ENCODE measurements at places on chromosomes 2 and 18. TPM values are rescaled to one million over a fixed set of nuclear protein-coding genes. Genes with fewer than 3 reads are reported as not detected.
A peak's percentile ranks its signal among the peaks of the same experiment; 100 is the strongest.

Gene NOSTRIN
- total RNA-seq, result not detected

- peak; percentile 49 for DNase-seq
These were observed 44.1 kb upstream of the GPC1 start for GRCh38 chr2:240391111-240392051.

Gene DSG1
- total RNA-seq, result not detected

- no peak for DNase-seq
These were observed 4.0 kb downstream of the YES1 start for GRCh38 chr18:808086-808485.

DNA sequence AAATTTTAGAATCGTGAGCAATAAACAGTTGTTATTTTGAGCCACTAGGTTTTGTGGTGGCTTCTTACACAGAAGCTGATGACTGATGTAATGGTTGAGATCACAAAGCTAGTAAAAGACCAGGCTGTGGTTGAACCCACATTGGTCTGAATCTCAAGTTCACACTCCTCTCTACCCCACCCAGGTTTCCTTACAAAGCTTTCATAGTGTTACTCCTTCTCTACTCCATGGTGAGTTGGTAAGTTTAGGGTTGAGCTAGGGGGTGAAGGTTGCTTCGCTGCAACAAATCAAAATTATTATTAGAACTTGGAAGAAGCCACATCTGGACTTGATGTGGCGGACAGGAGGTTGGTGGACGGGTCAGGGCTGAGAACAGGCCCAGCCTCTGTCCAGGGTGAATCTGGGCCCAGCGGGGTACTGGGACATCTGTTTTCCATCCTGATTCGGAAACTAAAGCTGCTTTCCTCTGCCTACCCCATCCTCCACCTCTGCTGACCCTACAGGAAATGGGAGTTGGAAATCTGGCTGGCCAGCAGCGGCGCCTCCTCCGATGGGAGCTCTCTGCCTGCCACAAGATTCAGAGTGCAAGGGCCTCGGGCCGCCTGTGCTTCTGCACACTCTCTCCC lies 86.3 kb downstream of the ZFP36L2 start:
- DNase-seq, result no peak
